ENCODE measurements at places on chromosomes 5 and 9. TPM values are rescaled to one million over a fixed set of nuclear protein-coding genes. Genes with fewer than 3 reads are reported as not detected.

HK3 gene
- 0.81 TPM for total RNA-seq

ABCA1 gene
- 19.5 TPM for total RNA-seq

HAPLN1 gene
- total RNA-seq = not detected

ZNF879 gene
- 2.6 TPM for total RNA-seq

OR1J2 gene
- not detected for total RNA-seq

DNA sequence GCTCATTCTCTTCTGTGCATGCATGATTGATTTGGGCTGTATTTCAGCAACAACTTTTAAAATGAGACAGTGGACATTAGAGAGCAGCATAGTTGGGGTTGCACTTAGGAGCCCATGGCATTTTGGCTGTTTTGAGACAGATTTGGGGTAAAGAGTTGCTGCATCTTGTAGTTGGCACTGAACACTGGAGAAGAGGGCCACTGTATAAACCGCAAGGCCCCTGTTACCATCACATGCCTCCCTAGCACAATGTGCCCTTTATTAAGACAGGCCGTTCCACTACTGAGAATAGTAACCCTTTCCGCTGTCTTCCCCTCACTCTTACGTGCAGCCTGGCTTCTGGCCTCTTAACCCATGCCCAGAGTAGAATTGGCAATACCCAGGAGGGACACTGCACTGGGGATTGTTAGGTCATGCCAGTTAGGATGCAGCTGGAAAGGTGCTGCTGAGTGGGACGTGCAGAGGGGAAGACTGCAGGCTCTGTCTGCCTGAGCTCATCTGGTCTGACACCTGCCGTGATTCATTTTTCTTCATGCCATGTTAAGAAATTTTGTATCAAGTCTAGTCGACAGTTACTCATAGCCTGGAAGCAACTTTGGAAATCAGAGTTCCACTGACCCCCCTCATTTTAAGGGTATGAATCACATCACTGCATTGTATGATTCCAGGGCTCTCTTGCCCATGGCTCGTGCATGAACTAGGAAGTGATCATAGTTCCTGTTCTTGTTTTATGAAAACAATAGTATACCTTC, 146.9 kb upstream of the DMRT1 start:
- no peak for DNase-seq
- peaks cover 12% of the 10 kb centered on the region for H3K4me1 ChIP-seq
- H3K27ac ChIP-seq = no peak overlapping the region
- H3K27me3 ChIP-seq = no peaks in the 10 kb centered on the region
- no peak overlapping the region for H3K4me3 ChIP-seq

DNA sequence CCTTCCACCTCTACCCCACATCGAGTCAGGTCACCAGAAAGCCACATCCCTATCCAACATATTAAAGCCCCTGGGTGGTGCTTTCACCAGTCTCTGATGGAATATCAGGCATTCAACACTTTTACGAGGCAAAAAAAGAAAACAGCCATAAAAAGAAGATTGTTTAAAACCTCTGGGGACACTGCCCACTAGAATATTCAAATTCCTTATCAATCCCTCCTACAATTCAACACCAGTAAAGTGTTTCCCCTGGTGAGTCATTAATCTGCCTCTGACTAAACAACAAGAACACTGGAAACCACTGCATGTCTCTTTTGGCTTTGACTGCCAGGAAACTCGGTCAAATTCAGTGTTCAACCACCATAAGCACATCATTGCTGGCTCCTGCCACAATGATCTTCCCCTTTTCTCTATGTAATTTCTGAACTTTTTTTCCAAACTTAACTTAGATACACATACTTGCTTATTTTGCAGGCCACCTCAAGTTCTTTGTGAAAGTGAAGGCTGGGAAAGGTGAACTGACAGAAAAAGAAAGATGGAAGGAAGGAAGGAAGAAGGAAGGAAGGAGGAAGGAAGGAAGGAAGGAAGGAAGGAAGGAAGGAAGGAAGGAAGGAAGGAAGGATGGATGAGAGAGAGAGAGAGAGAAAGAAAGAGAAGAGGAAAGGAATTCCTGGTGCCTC, 105.3 kb downstream of the PAX5 start:
- peak overlapping the region; percentile 83 for H3K4me3 ChIP-seq
- peaks cover 52% of the 10 kb centered on the region for H3K4me1 ChIP-seq
- peaks cover 51% of the 10 kb centered on the region for H3K27me3 ChIP-seq
- H3K27ac ChIP-seq = peak overlapping the region; percentile 63
- H3K36me3 ChIP-seq = peaks cover 3% of the 10 kb centered on the region

DNA sequence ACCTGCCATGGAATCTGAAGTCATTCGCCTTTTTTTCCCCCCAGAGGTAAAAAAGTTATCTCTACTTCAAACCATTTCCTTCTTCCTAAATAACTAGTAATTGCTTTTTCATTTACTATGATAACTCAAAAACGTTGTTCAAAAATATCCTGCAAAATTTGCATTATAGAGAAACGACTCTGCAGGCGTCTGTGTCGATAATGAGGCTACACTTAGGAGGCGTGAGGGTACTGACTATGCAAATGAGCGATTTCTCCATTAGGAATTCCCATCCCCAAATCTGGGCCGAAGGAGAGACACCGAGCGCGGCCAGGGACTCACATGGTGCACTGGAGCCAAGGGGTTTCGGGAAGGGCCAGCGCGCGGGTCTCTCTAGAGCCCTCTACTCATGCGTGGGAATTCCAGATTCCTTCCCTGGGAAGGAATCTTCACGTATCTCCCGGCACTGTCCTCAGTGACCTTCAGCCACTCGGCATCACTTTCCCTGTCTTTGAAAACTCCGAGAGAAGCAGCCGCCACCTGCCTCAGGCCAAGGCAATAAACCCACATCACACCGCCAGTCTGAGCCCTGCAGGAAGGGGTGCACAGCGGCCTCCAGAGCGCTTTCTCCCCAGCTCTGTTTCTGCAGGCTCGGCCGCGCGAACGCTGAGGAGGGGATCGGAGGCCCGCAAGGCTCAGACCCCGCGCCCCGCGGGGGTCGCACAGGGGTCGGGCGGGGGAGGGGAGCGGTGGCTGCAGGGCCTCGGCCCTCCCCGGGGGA, 718 bp upstream of the DENND4C start:
- H3K4me3 ChIP-seq = peak overlapping the region; percentile 78
- no peaks in the 10 kb centered on the region for H3K36me3 ChIP-seq
- DNase-seq = peak; percentile 69

DNA sequence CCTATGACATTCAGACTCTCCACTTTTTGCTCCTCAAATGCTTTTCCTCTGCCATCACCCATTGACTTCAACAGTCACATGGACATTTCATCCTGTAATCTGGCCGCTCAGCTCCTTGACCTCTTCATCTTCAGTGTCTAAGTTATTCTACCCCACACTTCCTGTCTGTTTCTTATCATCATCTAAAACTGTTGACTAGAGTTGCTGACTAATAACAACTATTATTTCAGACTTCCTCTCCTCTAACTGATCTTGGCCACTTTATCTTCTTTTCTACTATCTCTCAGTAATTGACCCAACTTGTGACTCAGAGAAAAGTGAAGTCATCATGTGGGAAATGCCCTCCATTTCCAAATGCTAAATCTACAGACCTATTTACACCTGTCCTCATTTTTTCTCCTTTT, 254.7 kb upstream of the TRPC7 start:
- no peaks in the 10 kb centered on the region for H3K4me1 ChIP-seq
- no peak for DNase-seq
- no peak overlapping the region for H3K4me3 ChIP-seq
- H3K36me3 ChIP-seq = no peaks in the 10 kb centered on the region
- no peak overlapping the region for H3K27ac ChIP-seq

DNA sequence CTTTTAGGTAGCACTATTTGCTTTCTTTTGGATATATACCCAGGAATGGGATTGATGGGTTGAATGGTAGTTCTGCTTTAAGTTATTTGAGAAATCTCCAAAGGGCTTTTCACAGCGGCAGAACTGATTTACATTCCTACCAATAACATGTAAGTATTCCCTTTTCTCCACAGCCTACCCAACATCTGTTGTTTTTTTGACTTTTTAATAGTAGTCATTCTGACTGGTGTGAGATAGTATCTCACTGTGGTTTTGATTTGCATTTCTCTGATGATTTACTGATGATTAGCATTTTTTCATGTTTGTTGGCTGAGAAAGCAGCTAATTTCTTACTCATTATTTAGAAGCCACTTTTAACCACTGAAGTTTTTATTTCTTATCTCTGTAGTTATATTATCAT, 221.1 kb upstream of the ACTBL2 start:
- no peak overlapping the region for H3K4me3 ChIP-seq
- no peaks in the 10 kb centered on the region for H3K36me3 ChIP-seq
- no peaks in the 10 kb centered on the region for H3K4me1 ChIP-seq
- DNase-seq = no peak
- no peaks in the 10 kb centered on the region for H3K27me3 ChIP-seq
- no peak overlapping the region for H3K27ac ChIP-seq

- H3K4me1 ChIP-seq = no peaks in the 10 kb centered on the region
- no peak for DNase-seq
- H3K27ac ChIP-seq = no peak overlapping the region
- H3K4me3 ChIP-seq = no peak overlapping the region
- no peaks in the 10 kb centered on the region for H3K27me3 ChIP-seq
- H3K36me3 ChIP-seq = no peaks in the 10 kb centered on the region
These were observed 615.5 kb downstream of the TLE1 start for GRCh38 chr9:81073821-81074220.

- no peak for DNase-seq
- no peak overlapping the region for H3K27ac ChIP-seq
- H3K36me3 ChIP-seq = no peaks in the 10 kb centered on the region
- H3K4me3 ChIP-seq = no peak overlapping the region
- H3K27me3 ChIP-seq = peaks cover 5% of the 10 kb centered on the region
These were observed 23.1 kb downstream of the VCAN start for GRCh38 chr5:83494666-83495065.

GRCh38 chr5:125154301-125155110, 408.1 kb upstream of the ZNF608 start:
- no peaks in the 10 kb centered on the region for H3K4me1 ChIP-seq

DNA sequence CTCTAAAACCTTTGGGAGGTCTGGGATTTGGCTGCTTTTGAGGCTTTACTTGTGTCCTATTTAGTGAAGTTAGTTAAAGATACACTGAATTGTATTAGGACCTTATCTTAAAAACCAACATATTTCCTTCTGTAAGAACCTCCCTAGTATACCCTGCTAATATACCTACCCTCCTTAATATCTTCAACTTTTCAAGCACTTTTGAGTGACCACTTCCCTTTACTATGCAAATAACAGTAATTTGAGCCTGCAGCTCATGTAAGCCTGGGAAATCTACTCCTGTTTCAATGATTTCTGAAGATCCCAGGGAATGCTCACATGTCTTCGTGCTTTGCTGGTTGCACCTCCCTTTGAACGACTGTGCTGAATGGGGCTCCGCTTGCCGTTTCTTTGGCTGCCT, 358.5 kb downstream of the YTHDC2 start:
- no peaks in the 10 kb centered on the region for H3K4me1 ChIP-seq
- no peak overlapping the region for H3K27ac ChIP-seq
- H3K27me3 ChIP-seq = no peaks in the 10 kb centered on the region
- no peaks in the 10 kb centered on the region for H3K36me3 ChIP-seq
- DNase-seq = no peak

DNA sequence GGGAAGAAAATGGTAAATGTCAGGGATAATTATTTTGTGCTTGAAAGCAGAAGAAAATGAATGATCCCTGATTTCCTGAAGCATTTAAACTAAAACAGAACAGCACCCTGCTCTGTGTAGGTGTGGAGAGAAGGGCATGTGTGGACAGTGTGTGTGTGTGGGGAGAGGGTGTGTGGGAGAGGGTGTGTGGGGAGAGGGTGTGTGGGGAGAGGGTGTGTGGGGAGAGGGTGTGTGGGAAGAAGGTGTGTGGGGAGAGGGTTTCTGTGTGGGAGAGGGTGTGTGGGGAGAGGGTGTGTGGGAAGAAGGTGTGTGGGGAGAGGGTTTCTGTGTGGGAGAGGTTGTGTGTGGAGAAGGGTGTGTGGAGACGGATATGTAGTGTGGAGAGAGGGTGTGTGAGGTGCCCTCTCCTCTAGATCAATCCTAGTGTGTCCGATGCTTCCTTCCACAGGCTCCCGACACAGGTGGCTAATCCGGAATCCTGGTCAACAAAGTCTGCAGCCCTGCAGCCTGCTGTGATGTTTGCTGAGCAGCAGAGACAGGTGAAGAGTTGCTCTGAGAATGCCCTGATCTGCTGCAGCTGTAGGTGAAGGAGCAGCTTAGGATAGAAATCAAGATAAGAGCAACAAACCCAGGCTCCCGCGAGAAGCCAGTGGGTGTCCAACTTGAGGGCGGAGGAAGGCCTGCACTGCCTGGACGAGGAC, 15.5 kb downstream of the IRX4 start:
- H3K36me3 ChIP-seq = no peaks in the 10 kb centered on the region
- H3K4me3 ChIP-seq = no peak overlapping the region
- no peaks in the 10 kb centered on the region for H3K4me1 ChIP-seq
- peaks cover 3% of the 10 kb centered on the region for H3K27me3 ChIP-seq

DNA sequence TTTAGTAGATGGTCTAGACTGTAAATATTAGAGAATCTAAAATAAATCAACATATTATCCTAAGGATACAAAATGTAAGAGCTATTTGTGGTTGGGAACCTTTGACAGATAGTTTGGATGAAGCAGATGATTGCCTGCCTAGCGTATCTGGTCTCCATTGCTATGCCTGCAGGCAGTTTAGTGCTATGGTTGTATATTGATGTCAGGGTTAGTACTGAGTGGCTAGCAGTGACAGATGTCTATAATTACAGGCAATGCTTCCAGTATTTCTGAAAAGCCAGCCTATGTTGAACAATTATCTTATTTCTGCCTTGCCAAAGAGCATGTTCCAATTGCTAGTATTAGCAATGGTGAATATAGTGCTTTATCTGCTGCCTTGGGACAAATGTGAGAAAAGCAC, 151.3 kb upstream of the TLX3 start:
- DNase-seq = no peak
- no peaks in the 10 kb centered on the region for H3K27me3 ChIP-seq
- no peak overlapping the region for H3K27ac ChIP-seq
- H3K4me1 ChIP-seq = no peaks in the 10 kb centered on the region

GRCh38 chr9:18920141-18921084, 112.6 kb downstream of the SAXO1 start:
- H3K27ac ChIP-seq = no peak overlapping the region
- no peak overlapping the region for H3K4me3 ChIP-seq
- no peaks in the 10 kb centered on the region for H3K27me3 ChIP-seq

GRCh38 chr5:112917453-112917995, 4.5 kb downstream of the REEP5 start:
- H3K27me3 ChIP-seq = no peaks in the 10 kb centered on the region
- no peak overlapping the region for H3K27ac ChIP-seq
- H3K36me3 ChIP-seq = peaks cover 37% of the 10 kb centered on the region
- H3K4me3 ChIP-seq = no peak overlapping the region

GRCh38 chr9:119451426-119451825, 82.2 kb upstream of the BRINP1 start:
- H3K27ac ChIP-seq = no peak overlapping the region
- no peaks in the 10 kb centered on the region for H3K36me3 ChIP-seq
- no peaks in the 10 kb centered on the region for H3K27me3 ChIP-seq
- H3K4me3 ChIP-seq = no peak overlapping the region
- DNase-seq = no peak
- H3K4me1 ChIP-seq = no peaks in the 10 kb centered on the region

All from activated T-cell treated with anti-CD3 and anti-CD28 coated beads, Interleukin-2, amount 50 U/mL, for 72 hours (primary cell).